Stimulated activated CD8-positive, alpha-beta memory T cell treated with anti-CD3 and anti-CD28 coated beads, Interleukin-7, amount 100 ng/mL, for 4 hours (primary cell): ENCODE measurements at places on chromosomes 6 and 20.

- no peak for DNase-seq
Measured at GRCh38 chr6:43942616-43943015, 172.6 kb downstream of the VEGFA start.

- DNase-seq: peak; percentile 73
Measured at GRCh38 chr6:37048851-37049757, 43.6 kb downstream of the FGD2 start.

DNA sequence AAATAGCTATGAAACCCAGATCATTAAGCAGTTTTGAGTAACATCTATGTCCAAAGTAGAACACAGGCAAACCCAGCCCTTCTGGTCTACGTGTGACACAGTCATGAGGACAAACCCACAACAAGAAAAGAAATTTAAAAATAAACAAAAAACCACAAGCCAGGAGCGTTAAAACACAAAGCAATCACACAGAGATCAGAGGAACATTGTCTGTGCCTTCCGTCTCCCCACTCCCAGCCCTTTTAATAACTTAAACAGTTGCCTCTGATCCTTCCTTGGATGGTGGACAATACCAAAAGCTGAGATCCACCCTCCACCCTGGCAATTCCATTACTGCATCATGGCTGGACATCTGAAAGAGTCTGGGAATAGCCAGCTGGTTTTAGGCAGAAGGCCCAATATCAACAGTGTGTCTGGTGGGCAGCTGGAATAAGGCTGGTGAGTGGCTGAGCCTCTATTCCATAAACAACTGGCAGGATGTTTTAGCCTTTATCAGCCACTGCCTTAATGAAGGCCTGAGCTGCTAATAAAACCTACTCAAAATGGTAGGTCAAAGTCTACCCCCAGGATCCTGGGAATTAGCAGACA is 15.7 kb upstream of the LAMA4 start:
- DNase-seq: no peak

DNA sequence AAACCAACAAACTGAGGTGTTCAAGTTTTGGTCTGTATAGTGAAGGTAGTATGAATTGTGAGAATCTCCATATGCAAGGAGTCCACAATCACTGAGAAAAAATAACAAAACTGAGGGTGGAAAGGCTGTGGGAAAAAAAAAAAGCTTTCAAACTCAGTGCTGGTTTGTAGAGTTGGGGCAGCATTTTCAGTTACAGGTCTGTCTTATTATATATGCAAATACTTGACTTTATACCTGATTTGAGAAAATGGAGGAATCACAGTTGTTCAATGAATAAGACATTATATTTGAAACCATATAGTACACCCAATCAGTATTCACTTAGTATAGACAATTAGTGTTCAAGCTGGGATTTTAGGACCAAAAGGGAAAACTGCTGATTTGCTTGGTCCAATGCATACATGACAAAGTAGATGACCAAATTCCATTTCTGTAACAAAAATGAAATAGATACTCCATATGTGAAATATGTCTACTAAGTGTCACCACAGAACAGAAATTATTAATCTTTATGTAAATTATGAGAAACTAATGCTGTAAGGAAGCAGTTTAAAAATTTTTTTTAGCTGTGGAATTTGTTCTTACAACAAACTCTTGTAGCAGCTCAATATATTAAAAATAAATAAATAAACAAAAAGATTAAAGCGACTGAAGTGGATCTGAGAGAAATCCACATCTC is 187.7 kb downstream of the ASCC3 start:
- no peak for DNase-seq

DNA sequence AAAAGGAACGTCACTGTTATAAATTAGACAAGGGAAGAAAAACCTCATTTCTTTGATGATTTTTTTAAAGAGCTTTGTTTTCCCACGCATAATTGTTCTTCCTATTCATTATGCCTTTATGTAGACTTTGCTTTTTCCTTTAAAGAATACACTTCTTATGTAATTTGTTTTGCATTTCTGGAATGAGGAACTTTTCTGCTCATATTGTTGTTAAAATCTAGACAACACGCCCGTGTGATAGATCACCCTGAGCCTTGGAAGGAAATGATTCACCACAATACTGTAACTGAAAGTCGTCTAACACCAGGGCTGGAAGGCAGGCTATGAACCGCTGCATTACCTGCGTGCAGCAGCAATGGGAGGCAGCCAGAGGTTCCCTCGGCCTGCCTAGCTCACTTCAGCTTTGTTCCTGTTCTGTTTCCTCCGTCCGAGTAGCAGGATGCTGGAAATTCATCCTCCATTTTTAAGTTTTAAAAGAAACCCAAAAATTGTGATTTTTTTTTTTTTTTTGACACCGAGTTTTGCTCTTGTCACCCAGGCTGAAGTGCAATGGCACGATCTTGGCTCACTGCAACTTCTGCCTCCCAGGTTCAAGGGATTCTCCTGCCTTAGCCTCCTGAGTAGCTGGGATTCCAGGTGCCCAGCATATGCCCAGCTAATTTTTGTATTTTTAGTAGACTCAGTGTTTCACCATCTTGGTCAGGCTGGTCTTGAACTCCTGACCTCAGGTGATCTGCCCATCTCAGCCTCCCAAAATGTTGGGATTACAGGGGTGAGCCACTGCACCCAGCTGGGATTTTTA is 49.6 kb upstream of the ZNF217 start:
- DNase-seq: peak; percentile 33

- DNase-seq: no peak
Measured at GRCh38 chr6:131545317-131545716, 27.7 kb upstream of the ARG1 start.

DNA sequence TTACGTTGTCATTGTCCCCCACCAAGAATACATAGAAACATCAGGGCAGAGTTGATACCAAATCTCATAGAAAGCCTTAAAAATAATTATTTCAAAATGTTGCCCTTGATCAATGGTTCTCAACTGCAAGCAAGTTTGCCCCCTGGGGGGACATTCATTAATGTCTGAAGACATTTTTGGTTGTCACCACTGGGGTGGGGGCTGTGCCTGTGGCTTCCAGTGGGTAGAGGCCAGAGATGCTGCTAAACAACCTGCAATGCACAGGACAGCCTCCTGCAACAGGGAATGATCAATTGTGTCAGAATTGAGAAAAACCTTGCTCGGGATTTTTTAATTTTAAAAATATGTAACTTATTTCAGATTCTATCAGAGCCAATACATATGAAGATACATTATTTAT is 130.6 kb upstream of the DOK5 start:
- DNase-seq: no peak

DNA sequence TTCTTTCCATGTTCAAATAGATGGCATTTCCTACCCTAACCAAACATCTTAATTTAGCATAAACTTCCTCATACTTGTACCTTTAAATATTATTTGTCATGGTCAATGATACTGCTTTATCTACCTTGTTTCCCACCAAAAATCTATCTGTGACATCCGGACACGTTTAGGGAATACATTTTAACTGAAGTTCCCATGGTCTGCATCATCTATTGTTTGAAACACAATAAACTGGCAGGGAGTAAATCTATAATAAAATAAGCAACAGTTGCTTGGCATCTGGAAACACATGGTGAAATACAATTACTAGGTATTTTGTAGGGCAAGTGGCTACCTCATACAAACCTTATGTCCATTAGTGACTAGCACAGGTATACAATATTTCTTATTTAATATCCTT is 289.1 kb downstream of the GJA1 start:
- DNase-seq: no peak

DNA sequence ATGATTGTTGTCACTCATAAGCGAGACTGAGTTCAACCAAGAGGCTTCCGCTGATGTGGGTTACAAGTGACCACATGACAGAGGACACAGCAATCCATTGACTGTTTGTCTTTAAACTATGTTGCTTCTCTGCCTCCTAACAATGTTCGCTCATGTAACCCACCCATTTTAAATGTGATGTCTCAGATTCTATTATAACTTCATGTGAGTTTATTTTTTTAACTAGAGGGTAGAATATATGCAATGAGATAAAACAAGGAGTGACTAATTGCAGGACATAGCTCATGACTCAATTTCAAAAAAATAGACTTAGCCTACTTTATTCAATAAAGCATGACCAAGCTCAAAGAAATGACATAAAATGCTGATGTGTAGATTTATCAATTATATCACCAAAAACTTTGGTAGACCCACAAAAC is 119.2 kb upstream of the SASH1 start:
- no peak for DNase-seq

DNA sequence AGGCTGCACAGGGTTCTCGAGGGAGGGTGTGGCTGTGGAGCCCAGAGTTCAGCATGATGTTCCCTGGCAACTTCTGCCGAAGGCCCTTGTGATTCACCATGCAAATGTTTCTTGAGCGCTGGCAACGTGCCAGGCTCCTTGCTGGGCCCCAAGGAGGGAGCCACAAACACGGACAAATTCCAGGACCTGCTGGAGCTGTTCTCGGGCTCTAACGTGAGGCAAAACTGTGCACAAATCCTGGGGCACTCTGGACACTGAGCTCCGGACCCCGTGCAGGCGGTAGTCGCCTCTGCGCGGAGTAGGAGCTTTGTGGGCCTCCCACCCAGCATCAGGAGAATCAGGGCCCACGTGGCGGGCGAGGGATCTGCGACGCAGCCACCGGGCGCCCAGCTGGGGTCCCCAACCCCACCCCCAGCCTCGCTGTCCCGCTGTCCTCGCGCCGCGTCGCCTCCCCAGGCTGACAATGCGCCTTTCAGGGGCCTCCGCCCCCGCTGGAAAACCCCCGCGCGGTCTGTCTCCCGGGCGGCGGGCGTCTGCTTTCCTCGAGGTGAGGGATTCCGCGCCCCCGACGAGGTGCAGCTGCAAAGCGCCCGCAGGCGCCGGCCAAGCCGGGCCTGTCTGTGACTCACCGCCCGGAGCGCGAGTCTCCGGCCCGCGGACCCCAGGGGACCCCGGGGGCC is 31.7 kb upstream of the SCUBE3 start:
- no peak for DNase-seq
